Activated CD4-positive, alpha-beta T cell treated with anti-CD3 and anti-CD28 coated beads for 24 hours (primary cell): ENCODE measurements at places on chromosomes 13 and 19.

DNA sequence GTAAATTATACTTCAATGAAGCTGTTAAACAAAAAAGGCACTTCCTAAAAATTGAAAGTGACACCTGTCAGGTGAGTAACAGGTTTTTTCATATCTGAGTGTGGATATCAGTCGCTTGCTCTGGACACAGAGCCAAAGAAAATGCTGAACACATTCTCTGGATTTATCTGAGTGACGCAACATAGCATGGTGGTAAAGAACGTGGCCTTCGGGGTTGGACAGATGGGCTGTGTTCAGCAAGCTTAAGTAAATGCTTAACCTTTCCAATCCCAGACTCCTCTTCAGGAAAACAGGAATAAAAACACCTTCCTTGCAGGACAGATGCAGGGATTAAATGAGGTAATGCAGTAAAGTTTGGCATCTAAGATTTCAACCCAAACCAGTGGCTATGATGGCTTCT is 132.0 kb downstream of the FOXO1 start:
- DNase-seq = no peak

DNA sequence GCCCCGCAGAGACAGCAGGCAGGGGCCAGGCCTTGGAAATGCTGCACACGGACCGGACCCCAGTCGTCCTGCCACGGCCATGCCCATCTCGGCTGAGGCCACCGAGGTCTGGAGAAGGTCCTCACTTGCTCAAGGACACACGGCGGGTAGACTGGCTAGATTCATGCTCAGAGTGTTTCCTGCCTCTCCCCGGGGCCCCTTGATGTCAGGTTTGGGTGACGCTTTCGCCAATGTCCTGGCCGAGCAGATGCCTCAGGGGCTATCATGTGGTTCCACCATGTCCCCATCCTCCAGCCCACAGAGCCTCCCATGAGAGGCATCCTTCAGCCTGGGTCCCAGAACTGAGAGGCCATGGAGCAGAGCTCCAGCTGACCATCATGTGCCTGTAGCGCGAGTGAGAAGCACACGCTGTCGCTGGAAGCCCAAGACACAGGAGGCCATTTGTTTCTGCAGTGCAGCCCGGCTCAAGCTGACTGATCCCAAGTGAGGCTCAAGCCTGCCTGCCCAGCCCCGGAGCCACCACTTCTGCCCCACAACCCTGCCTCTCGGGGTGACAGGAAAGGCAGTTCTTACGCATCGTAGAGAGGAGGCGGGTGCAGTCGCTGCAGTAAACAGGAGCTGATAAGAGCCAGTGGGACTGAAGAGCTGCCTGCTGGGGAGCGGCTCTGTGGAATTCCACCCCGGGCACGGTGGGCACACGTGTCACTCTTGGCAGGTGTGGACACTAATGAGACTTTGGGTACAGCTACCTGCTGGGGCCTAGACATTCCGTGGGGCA is 53.9 kb upstream of the GAS6 start:
- no peak for DNase-seq

GRCh38 chr13:106078191-106078590 is 457.3 kb downstream of the EFNB2 start:
- no peak for DNase-seq

- peak; percentile 84 for DNase-seq
These were observed 16.9 kb downstream of the ZNF296 start for GRCh38 chr19:45059258-45059965.

DNA sequence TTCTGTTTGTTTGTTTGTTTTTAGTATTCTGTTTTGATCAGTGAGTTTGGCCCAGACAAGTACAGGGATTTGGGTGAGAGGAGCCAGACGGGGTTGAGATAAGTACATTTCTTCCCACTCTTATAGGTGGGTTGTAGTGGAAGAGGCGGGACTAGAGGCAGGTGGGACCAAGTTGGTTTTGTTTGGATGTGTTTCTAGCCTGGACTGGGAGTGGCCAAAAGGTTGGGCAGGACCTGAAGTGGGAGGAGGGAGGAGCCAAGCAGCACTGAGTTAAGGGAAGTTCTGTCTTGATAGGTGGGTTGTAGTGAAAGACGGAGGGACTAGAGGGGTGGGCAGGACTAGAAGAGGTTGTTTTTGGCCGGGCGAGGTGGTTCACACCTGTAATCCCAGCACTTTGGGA is 9.0 kb downstream of the DNASE2 start:
- DNase-seq = no peak

DNA sequence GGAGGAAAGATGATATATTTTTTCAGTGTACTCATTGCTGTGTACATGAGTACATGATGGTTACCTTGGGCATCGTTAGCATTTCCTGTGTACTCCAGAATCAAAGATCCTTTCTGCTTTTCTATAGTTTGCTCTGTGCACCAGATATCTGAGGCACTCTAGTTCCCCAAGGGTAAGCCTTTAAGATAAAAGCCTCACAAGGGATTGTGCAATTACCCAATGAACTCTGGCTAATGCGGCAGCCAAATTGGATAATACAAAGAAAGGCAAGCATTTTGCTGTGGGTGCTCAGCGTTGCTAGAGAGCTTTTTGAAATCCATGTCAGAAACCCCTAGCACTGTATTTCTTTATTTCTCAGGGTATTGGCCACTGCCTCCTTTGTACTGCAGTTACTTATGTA is 2.9 kb downstream of the CYSLTR2 start:
- DNase-seq = no peak
